ENCODE measurements at places on chromosomes 5 and 9.

DNA sequence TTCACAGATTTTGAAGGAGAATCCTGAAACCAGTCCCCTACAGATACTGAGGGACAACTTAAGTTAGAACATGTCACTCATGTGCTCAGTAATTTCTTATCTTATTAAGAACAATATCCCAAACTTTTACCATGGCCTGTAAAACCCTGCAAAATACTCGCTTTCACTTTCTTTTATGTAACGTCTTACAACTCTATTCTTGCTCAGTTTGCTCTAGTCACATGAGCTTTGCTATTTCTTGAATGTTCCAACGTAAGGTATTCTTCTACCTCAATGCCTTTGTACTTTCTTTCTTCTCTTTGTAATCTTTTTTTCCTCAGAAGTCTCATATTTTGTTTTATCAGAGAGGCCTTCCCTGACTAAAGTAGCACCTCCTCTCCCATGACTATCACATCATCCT lies 14.1 kb downstream of the TMEM38B start:
- DNase-seq, result no peak

DNA sequence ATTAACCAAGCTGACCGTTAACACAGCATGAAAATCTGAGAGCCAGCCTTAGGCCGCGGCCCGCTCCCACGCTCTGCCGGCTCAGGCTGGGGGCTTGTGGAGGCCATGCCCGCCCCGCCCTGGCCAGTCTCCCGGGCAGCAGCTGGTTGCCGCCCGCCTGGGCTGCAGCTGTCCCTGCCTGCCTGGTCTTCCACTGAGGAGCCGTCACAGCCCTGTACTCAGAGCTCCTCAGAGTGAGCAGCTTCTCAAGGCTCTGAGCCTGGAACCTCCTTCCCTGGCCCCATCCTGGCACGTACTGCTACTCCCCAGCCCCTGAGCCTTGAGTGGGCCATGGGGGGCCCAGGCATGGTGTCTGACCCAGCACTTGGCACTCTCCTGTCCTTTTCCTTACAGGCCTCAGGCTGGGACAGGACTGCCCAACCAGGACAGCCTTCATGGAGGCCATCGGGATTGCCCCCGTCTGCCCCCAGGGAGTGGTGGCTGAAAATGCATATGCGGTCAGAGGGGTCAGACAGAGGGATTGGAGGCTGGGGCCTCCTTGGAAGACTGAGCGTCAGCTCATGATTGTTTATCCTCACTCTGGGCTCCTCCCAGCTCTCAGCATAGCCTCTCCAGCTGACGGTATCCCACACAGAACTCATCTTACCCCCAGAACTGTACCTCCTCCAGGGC lies 11.9 kb downstream of the FGFR4 start:
- no peak for DNase-seq

GRCh38 chr5:108521011-108521700 lies 139.3 kb upstream of the FBXL17 start:
- no peak for DNase-seq

DNA sequence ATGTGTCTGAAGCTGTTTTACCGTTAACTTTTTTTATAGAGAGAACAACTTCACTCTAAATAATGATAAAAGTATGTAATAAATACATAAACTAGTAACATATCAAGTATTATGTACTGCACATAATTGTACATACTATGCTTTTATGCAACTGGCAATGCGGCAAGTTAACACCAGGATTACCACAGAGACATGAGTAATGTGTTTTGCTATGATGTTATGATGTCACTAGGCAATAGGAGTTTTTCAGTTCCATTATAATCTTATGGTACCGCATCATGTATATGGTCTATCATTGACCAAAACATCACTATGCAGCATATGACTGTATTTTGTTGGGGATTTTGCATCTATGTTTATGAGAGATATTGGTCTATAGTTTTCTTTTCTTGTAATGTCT lies 326.4 kb upstream of the TARS1 start:
- DNase-seq, result no peak

- DNase-seq, result no peak
Measured at GRCh38 chr5:73624888-73625287, 1.1 kb upstream of the ARHGEF28 start.

- no peak for DNase-seq
Measured at GRCh38 chr9:90007516-90008440, 403.0 kb downstream of the GADD45G start.

DNA sequence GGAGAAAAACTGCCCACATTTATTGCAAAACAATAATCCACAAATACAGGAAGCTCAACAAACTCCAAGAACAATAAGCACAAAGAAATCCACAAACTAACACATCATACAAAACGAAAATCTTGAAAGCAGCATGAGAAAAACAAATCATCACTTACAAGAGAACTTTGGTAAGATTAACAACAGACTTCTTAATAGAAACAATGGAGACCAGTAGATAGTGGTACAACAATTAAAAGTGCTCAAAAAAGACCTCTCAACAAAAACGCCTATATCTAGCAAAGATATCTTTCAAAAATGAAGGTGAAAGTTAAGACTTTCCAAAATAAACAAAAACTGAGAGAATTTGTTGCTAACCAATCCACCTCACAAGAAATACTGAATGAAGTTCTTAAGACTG lies 38.4 kb downstream of the CDKL3 start:
- DNase-seq, result no peak

DNA sequence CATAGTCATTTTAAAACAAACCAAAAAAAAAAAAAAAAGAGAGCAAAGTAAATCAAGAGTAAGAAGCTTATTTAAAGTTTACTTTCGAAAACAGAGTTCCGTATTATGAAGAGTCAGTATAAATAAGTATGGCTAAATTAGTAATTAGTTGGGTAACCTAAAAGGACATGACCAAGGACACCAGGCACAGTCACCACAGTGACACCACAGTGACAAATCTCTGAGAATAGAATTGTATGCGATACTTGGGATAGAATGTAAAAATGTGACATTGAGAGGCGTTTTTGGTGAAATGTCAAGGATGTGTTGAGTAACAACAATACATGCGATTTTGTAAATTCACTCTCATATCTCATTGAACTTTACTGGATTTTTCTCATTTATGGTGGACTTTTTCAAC lies 150.9 kb upstream of the SPEF2 start:
- DNase-seq, result no peak

- no peak for DNase-seq
Measured at GRCh38 chr5:134148986-134149539, 27.7 kb downstream of the SKP1 start.

- DNase-seq, result no peak
Measured at GRCh38 chr9:72990397-72991182, 37.7 kb upstream of the ALDH1A1 start.

GRCh38 chr5:75482482-75482881 lies 28.9 kb downstream of the CERT1 start:
- DNase-seq, result no peak

GRCh38 chr9:113137196-113138168 lies 13.3 kb upstream of the SLC31A2 start:
- DNase-seq, result no peak

- no peak for DNase-seq
Measured at GRCh38 chr9:89278551-89278950, 32.4 kb upstream of the CKS2 start.

GRCh38 chr5:141871870-141872269 lies 6.3 kb downstream of the PCDH1 start:
- no peak for DNase-seq

DNA sequence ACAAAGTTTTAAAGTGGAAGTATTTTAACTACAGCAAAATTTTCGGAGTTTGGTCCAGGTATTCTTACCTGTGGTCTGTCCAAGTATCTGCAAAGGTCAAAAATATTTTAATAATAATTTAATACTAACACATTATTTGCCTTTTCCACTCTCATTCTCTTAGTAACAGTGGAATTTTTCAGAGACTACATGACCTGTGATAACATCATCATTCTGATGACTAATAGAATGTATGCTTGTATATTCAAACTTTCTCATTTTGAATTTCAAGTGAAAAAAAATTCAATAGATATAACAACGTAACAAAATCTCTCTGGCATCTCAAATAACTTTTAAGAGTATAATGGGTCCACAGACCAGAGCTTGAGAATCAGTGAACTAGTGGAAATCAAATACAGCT lies 78.3 kb downstream of the FBXL17 start:
- no peak for DNase-seq

- DNase-seq, result no peak
Measured at GRCh38 chr5:60259730-60260129, 366.2 kb upstream of the PDE4D start.

- no peak for DNase-seq
Measured at GRCh38 chr9:33184963-33185362, 17.8 kb upstream of the B4GALT1 start.

DNA sequence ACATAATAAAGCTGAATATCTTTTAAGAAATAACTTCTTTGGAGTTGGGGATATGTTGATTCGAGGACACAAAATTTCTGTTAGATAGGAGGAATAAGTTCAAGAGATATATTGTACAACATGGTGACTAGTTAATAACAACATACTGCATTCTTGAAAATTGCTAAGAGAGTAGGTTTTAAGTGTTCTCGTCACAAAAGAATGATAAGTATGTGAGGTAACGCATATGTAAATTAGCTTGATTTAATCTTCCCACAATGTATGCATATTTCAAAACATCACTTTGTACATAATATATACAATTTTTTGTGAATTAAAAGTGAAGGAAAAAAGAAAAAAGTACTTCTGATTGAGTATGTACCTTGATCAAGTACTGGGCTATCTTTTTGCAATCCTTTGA lies 428.0 kb upstream of the TRPC7 start:
- no peak for DNase-seq

DNA sequence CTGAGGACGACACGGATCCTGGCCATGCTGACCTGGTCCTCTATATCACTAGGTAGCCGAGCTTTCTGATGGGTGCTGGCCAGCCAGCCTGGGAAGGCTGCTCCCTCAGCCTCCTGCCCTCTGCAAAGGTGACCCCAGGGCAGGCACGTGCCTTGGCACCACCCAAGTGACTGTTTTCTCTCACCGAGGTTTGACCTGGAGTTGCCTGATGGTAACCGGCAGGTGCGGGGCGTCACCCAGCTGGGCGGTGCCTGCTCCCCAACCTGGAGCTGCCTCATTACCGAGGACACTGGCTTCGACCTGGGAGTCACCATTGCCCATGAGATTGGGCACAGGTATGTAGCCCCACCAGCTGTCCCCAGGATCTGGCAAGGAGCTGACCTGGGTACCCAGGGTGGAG lies 3.8 kb downstream of the ADAMTS13 start:
- DNase-seq, result no peak

- DNase-seq, result no peak
Measured at GRCh38 chr5:142683881-142684505, 1.9 kb downstream of the FGF1 start.

DNA sequence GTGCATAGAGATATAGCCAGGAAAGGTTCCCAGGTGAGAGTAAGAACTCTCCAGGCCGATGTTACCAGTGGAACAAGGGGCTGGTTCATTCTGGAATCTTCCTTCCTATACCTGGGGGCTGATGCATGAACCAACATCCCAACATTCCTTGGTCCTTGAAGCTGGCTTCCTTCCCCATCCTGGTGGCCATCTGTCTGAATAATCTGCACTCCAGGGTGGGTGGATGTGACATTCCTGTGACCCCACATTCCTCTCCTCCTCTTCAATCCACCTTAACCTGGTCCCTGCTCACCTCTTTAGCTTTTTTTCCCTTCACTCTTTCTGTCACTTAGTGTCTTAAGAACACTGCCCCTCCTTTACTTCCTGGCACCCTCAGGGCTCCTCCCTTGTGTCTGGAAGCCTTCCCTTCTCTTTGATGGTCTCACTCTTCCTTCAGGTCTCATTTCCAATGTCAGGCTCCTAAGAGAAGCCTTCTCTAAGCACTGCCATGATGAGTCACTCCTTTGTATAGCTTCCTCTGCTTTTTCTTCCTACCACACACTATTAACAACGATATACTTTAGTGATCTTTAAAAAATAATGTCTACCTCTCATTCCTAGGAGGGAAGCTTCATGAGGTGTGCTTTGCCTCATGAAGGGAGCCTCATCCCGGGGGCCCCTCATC lies 80.3 kb downstream of the BOD1 start:
- DNase-seq, result no peak

GRCh38 chr5:170306381-170306831 lies 8.8 kb upstream of the LCP2 start:
- no peak for DNase-seq

DNA sequence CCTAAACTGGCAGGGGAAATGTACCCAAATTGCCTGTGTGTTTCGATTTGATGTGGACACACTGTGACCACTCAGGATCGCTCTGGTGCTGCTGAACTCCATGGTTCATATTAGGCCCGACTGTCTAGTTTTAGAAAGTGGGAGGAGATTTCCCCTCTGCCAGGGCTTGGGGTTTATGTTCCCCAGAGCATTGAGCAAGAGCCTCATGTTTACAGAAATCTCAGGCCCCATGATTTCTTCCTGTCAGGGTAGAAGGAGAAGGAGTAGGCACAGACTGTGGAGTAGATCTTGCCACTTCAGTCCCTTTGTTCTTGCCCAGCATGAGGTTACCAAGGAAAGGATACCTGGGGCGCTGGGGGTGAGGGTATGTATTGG lies 40.8 kb upstream of the GLRX start:
- no peak for DNase-seq

GRCh38 chr9:117073071-117073470 lies 341.8 kb downstream of the ASTN2 start:
- DNase-seq, result no peak

DNA sequence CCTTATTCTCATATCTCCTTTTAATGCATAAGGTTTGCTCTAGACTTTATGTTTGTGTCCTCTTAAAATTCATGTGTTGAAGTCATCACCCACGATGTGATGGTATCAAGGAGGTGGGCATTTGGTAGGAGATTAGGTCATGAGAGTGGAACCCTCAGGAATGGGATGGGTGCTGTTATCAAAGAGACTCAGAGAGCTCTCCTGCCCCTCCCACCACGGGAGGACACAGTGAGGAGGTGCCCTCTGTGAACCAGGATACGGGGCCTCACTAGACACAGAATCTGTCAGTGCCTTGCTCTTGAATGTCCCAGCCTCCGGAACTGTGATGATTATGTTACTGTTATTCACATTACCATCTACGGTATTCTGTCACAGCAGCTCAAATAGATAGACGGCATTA lies 359.0 kb downstream of the IRX1 start:
- no peak for DNase-seq

DNA sequence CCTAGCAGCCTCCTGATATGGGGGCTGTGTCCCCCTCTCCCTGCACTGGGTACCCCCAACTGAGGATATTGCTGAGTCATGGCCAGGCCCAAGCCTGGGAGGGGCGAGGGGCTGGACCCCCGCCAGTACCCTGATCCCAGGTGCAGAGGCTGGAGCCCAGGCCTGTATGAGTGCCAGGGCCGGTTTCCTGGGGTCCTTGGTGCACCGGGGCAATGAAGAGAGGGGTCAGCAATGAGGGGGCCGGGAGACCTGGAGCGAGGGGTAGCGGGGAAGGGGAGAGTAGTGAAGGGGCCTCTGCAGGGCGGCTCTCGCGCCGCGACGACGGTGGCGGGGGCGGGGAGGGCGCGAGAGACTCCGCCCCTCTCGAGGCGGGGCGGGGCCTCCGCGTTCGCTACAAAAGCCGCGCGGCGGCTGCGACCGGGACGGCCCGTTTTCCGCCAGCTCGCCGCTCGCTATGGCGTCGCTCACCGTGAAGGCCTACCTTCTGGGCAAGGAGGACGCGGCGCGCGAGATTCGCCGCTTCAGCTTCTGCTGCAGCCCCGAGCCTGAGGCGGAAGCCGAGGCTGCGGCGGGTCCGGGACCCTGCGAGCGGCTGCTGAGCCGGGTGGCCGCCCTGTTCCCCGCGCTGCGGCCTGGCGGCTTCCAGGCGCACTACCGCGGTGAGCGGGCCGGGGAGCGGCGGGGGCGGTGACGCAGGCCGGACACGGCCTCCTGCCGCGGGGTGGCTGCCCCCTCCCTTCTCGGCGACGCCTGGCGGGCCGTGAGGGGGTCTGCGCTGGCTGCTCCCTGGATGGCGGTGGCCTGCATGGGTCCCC lies at the start of gene SQSTM1:
Gene SQSTM1 (plus strand): TSS at position 423 of the 815 bp plus-strand sequence. CDS start 32 bp downstream, at position 455.
- DNase-seq, result peak; percentile 85
